ENCODE measurements at places on chromosomes 1 and 21.

GRCh38 chr1:42730988-42731387, 9.0 kb downstream of the CLDN19 start:
- no peaks in the 10 kb centered on the region for H3K27me3 ChIP-seq
- DNase-seq: peak; percentile 49
- H3K4me3 ChIP-seq: no peak overlapping the region
- H3K4me1 ChIP-seq: peaks cover 2% of the 10 kb centered on the region
- H3K36me3 ChIP-seq: no peaks in the 10 kb centered on the region

GRCh38 chr1:227395426-227396028, 77.2 kb upstream of the CDC42BPA start:
- peaks cover 5% of the 10 kb centered on the region for H3K27me3 ChIP-seq

- peaks cover 22% of the 10 kb centered on the region for H3K4me1 ChIP-seq
- no peak overlapping the region for H3K27ac ChIP-seq
- peaks cover 81% of the 10 kb centered on the region for H3K36me3 ChIP-seq
- no peaks in the 10 kb centered on the region for H3K27me3 ChIP-seq
- no peak overlapping the region for H3K4me3 ChIP-seq
- DNase-seq: no peak
Measured at GRCh38 chr21:14493731-14494130, 52.4 kb downstream of the SAMSN1 start.

DNA sequence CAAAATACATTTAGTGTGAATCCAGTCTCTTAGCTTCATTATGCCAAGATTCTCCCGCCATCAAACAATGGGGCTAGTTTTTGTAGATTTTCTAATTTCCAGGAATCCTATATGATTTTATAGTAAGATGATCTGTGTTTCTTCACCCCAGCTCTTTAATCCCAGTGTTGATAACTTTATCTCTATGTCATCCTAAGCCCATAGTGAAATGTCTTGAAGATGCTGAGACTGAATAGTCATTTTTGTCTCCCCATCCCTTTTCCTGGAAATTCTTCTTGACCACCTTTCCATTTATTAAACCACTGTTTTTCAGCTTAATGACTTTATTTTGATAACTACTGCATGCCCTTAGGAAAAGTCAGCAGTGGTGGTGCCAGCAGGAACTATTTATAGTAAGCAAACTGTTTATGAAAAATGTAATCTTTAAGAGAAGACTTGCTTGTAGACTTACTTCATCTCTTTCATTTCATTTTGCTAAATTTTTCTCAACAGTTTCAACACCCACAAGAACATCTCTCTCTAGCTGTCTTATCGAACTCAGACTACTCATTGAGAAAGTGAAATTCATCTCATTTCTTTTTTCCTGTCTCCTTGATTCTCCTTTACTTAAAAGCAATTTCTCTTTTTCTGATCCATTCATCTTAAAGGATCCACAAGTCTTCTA, 116.6 kb downstream of the NTMT2 start:
- peaks cover 3% of the 10 kb centered on the region for H3K27me3 ChIP-seq
- no peaks in the 10 kb centered on the region for H3K4me1 ChIP-seq

GRCh38 chr1:246690100-246690499, 34.1 kb upstream of the SCCPDH start:
- peaks cover 5% of the 10 kb centered on the region for H3K36me3 ChIP-seq
- no peak overlapping the region for H3K27ac ChIP-seq
- peaks cover 1% of the 10 kb centered on the region for H3K4me1 ChIP-seq
- H3K4me3 ChIP-seq: no peak overlapping the region
- DNase-seq: no peak
- H3K27me3 ChIP-seq: no peaks in the 10 kb centered on the region

- no peaks in the 10 kb centered on the region for H3K36me3 ChIP-seq
- H3K4me1 ChIP-seq: no peaks in the 10 kb centered on the region
- H3K27me3 ChIP-seq: peaks cover 10% of the 10 kb centered on the region
- no peak overlapping the region for H3K4me3 ChIP-seq
- no peak for DNase-seq
- H3K27ac ChIP-seq: no peak overlapping the region
Measured at GRCh38 chr1:239906394-239906793, 185.3 kb upstream of the FMN2 start.

DNA sequence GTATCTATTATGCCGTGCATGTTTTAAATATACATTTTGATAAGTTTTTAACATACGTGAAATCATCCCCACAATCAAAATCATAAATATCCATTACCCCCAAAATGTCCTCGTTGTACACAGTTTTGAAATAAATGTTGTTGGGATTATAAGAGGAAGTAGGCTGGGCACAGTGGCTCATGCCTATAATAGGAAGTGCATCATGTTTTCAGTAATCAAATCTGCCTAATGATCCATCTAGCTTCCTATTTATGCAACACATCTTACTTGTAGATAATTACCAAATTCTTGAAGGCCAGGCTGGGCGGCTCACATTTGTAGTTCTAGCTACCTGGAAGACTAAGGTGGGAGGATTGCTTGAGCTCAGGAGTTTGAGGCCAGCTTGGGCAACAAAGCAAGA, 15.0 kb upstream of the IFNGR2 start:
- no peak overlapping the region for H3K27ac ChIP-seq
- DNase-seq: no peak
- H3K27me3 ChIP-seq: peaks cover 76% of the 10 kb centered on the region
- H3K4me3 ChIP-seq: no peak overlapping the region
- H3K36me3 ChIP-seq: no peaks in the 10 kb centered on the region

- peak overlapping the region; percentile 83 for H3K4me3 ChIP-seq
- no peaks in the 10 kb centered on the region for H3K27me3 ChIP-seq
- peak overlapping the region; percentile 99 for H3K27ac ChIP-seq
- peaks cover 37% of the 10 kb centered on the region for H3K36me3 ChIP-seq
- peaks cover 47% of the 10 kb centered on the region for H3K4me1 ChIP-seq
Measured at GRCh38 chr1:244834543-244835275, 749 bp upstream of the COX20 start.

DNA sequence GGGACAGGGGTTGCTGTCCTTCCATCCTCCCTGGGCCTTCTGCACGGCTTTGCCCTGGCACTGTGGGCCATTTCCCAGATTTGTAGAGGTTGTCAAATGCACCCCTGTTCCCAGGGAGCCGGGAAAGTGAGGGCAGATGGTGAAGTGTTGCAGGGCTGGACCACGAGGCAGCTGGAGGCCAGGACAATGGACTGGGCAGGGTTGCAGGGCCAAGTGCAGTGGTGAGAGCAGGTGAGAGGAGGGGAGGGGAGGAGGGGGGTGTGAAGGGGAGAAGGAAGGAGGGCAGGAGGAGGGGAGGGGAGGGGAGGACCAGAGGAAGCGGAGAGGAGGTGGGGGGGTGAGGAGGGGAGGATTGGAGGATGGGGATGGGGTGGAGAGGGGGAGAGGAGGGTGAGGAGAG, 443.9 kb downstream of the CAMTA1 start:
- H3K4me1 ChIP-seq: no peaks in the 10 kb centered on the region
- no peaks in the 10 kb centered on the region for H3K27me3 ChIP-seq
- H3K27ac ChIP-seq: no peak overlapping the region
- no peak for DNase-seq
- H3K4me3 ChIP-seq: no peak overlapping the region

GRCh38 chr1:152335399-152335798, 10.4 kb upstream of the FLG start:
- DNase-seq: no peak
- no peaks in the 10 kb centered on the region for H3K36me3 ChIP-seq
- H3K4me1 ChIP-seq: no peaks in the 10 kb centered on the region
- H3K4me3 ChIP-seq: no peak overlapping the region
- H3K27ac ChIP-seq: no peak overlapping the region

- H3K4me3 ChIP-seq: no peak overlapping the region
- no peak overlapping the region for H3K27ac ChIP-seq
- peaks cover 19% of the 10 kb centered on the region for H3K27me3 ChIP-seq
Measured at GRCh38 chr1:180131510-180131909, 23.2 kb upstream of the QSOX1 start.

DNA sequence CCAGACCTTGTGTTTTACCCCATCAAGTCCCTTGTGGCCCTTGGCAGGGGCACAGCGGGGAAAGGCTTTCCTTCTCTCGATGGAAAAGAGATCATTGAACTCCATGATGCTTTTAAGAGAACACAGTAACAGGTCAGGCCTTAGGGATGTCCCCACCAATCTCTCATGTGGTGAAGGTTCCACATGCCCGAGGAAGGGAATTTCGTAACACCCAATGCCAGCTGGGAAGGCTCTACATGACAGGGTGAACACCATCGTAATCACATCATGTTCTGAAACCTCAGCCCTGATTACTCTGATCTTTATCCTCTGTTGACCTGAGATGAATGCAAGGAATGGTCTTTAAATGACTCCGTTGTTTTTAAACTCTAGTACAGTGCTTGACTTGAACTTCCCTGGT, 105.5 kb upstream of the SPAG17 start:
- no peak overlapping the region for H3K27ac ChIP-seq
- no peak overlapping the region for H3K4me3 ChIP-seq
- no peaks in the 10 kb centered on the region for H3K36me3 ChIP-seq
- DNase-seq: no peak

DNA sequence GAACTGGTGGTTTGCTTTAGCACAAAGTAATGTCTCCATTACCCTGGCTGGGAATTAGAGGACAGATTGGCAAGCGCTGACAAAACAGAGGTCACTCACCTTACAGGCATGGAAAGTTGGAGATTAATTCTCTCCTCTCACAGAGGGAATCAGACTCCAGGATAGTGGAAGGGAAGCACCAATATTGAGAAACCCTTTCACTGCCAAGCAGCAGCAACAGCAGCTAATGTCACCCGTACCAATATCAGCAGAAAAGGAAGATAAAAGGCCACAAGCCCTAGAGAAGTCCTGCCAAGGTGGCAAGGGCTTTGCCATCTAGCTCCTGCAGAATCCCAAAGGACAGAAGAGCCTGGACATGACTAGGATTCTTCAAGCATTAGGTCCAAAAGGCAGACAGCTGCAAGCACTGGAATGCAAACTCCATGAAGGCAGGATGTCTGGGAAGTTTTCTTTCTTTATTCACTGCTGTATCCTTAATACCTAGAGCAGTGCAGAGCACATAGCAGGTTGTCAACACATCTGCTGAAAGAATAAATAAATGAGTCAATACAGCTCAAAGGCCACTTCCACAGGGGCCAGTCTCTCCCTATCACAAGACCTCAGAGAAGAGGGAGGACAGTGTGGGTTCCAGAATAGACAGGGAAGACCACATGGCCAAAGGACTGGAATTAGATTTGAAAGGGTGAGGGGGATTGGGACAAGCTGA, 57.2 kb downstream of the ERI3 start:
- no peak overlapping the region for H3K27ac ChIP-seq
- H3K36me3 ChIP-seq: no peaks in the 10 kb centered on the region
- DNase-seq: no peak
- H3K27me3 ChIP-seq: no peaks in the 10 kb centered on the region
- no peaks in the 10 kb centered on the region for H3K4me1 ChIP-seq
- H3K4me3 ChIP-seq: no peak overlapping the region

DNA sequence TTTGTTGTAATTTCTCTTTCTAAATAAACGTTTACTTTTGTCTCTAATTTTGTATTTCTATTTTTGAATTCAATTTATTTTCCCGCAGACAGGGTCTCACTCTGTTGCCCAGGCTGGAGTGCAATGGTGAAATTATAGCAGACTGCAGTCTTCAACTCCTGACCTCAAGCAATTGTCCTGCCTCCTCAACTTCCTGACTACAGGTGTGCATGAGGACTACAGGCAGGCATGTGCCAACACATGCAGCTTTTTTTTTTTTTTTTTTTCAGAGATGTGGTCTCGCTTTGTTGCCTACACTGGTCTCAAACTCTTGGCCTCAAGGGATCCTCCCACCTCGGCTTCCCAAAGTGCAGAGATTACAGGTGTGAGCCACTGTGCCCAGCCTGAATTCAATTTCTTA, 36.7 kb upstream of the IL20 start:
- H3K36me3 ChIP-seq: no peaks in the 10 kb centered on the region
- no peak overlapping the region for H3K27ac ChIP-seq
- H3K4me1 ChIP-seq: peaks cover 54% of the 10 kb centered on the region
- H3K27me3 ChIP-seq: peaks cover 10% of the 10 kb centered on the region

DNA sequence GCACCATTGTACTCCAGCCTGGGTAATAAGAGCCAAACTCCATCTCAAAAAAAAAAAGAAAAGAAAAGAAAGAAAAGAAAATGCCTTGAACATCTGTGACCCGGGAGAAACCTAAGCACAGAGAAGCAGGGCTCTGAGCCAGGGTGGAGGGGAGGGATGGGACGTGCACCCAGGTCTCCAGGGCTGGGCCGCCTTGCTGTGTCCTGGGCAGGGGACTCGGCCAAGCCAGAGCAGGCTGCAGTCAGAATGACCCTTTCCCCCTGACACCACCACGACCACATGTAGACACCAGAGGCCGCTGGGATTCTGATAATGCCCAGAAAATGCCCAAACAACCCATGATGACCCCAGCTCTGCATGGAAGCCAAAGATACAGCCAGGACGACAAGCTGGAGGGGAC, 17.8 kb downstream of the CHD5 start:
- no peak for DNase-seq
- peaks cover 12% of the 10 kb centered on the region for H3K27me3 ChIP-seq
- H3K36me3 ChIP-seq: no peaks in the 10 kb centered on the region
- H3K4me3 ChIP-seq: no peak overlapping the region

DNA sequence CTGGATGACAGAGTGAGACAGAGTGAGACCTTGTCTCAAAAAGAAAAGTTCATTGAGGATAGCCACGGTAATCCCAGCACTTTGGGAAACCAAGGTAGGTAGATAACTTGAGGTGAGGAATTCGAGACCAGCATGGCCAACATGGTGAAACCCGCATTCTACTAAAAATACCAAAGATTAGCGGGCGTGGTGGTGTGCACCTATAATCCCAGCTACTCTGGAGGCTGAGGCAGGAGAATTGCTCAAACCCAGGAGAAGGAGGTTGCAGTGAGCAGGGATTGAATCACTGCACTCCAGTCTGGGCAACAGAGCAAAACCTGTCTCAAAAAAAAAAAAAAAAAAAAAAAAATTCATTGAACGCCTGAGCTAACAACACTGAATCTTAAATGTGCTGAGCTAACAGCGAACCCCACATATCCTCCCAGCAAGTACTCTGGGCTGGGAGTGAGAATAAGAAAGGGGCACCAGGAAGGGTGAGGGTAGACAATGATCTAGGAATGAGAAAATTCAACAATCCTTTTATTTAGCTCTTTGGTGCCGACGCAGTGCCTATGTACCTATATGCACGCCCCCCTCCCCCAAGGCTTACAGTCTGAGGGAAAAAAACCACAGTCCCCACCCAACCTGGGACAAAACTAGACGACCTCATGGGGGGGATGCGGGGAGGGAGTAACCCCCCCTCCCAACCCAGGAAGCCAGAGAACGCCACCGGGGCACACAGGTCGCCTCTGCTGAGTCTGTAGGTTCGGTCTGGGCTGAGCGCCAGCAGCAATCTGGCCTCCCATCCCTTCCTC, 1.4 kb upstream of the CACNA1S start:
- peaks cover 6% of the 10 kb centered on the region for H3K4me1 ChIP-seq
- H3K27ac ChIP-seq: no peak overlapping the region
- H3K4me3 ChIP-seq: peak overlapping the region; percentile 77
- H3K36me3 ChIP-seq: no peaks in the 10 kb centered on the region
- DNase-seq: no peak

GRCh38 chr21:46116776-46117585, 19.1 kb downstream of the COL6A2 start:
- no peak overlapping the region for H3K27ac ChIP-seq
- no peaks in the 10 kb centered on the region for H3K36me3 ChIP-seq
- no peak for DNase-seq
- no peak overlapping the region for H3K4me3 ChIP-seq
